ENCODE measurements at places on chromosomes 7 and 10. TPM values are rescaled to one million over a fixed set of nuclear protein-coding genes. Genes with fewer than 3 reads are reported as not detected.
A peak's percentile ranks its signal among the peaks of the same experiment; 100 is the strongest.

The NKX1-2 gene
- not detected for total RNA-seq

The NXPH1 gene
- total RNA-seq, result not detected

DNA sequence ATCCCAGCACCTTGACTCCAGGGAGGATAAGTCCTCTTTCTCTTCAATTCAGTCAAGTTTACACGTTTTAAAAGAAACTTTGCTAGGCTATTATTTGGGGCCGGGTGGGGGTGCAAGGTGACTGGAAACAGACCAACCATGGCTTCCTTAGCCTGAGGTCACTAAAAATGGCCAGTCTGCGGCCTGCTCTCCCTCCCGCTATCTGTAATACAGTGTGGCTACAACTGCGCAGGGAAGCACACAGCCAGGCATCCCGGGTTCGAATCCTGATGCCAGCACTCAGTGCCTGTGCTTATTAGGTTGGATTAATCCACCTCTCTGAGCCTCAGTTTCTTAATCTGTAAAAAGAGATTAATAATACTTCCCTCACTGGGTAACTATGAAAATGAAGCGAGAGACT is 19.5 kb downstream of the ATP6V1F start:
- no peaks in the 10 kb centered on the region for H3K4me1 ChIP-seq
- H3K4me3 ChIP-seq, result no peak overlapping the region
- no peaks in the 10 kb centered on the region for H3K36me3 ChIP-seq
- DNase-seq, result no peak
- H3K27ac ChIP-seq, result no peak overlapping the region

- H3K27ac ChIP-seq, result peak overlapping the region; percentile 90
- H3K4me3 ChIP-seq, result peak overlapping the region; percentile 100
- DNase-seq, result no peak
- peaks cover 94% of the 10 kb centered on the region for H3K36me3 ChIP-seq
- peaks cover 73% of the 10 kb centered on the region for H3K4me1 ChIP-seq
- H3K27me3 ChIP-seq, result peaks cover 19% of the 10 kb centered on the region
Observed at GRCh38 chr7:94400643-94401427, 6.1 kb downstream of the COL1A2 start.

- H3K4me1 ChIP-seq, result peaks cover 41% of the 10 kb centered on the region
- DNase-seq, result no peak
- H3K27me3 ChIP-seq, result peaks cover 13% of the 10 kb centered on the region
- H3K4me3 ChIP-seq, result no peak overlapping the region
- peaks cover 26% of the 10 kb centered on the region for H3K36me3 ChIP-seq
Observed at GRCh38 chr10:48492201-48492600, 112.7 kb downstream of the ARHGAP22 start.

DNA sequence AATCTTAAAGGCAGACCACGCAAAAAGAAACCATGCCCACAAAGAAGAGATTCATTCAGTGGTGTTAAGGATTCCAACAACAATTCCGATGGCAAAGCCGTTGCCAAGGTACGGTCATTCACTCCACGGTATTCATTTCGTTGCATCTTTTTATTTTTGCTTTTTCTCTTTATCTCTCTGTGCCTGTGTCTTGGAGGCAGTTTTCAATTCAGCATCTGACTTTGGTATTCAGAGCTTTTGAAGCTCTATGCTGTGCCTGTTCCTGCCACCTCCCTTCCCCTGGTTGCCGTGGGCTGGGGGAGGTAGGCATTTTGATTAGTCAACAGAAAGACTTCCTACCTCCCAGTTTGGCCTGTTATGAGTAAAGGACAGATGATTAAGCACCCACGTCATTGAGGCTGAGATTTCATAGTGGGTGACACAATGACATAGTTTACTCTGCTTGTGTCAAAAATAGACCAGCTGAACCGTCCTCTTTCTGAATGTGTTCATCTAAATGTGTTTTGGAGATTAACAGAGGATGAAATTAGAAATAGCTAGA is 149.5 kb downstream of the ARID5B start:
- H3K36me3 ChIP-seq, result peaks cover 69% of the 10 kb centered on the region
- peak overlapping the region; percentile 94 for H3K4me3 ChIP-seq
- DNase-seq, result peak; percentile 91
- peaks cover 83% of the 10 kb centered on the region for H3K4me1 ChIP-seq
